Psoas muscle (tissue), 8 donors: ENCODE measurements at places on chromosomes 5 and 9. TPM values are rescaled to one million over a fixed set of nuclear protein-coding genes. Genes with fewer than 3 reads are reported as not detected.

DNA sequence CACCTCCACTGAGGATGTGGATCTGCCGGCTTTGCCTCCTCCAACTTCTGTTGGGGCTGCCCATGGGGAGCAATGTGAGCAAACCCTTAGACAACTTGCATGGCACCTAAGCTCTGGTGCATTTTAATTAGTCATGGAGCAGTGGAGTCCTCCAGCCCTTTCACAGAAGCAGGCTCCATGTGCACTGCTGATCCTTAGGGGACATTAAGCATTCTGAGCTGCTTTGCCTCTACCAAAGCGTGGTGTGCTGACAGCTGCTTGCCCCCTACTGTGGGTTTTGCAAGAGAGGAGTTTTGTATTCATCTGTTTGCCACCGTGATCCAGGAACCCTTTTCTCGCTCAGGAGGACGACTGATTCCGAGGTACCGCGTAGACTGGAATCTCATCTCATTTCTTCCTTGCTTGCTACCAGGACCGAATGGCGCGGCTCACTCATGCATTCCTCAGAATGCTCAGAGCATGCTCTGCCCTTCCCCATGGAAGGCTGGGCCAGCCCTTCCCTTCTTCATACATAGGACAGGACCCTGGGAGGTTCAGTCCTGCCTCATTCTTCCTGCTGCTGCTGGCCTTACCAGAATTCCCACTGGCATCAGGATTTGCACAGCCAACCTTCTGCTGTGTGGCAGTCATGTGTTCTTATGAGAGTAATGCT, 432.5 kb downstream of the GADD45G start:
- no peak for DNase-seq

Gene ARHGEF39
- 0.29 TPM for polyA plus RNA-seq

GRCh38 chr5:41985945-41986695, 61.0 kb downstream of the FBXO4 start:
- no peak for DNase-seq

- no peak for DNase-seq
These were observed 133.3 kb downstream of the KIAA0825 start for GRCh38 chr5:94485067-94485466.

DNA sequence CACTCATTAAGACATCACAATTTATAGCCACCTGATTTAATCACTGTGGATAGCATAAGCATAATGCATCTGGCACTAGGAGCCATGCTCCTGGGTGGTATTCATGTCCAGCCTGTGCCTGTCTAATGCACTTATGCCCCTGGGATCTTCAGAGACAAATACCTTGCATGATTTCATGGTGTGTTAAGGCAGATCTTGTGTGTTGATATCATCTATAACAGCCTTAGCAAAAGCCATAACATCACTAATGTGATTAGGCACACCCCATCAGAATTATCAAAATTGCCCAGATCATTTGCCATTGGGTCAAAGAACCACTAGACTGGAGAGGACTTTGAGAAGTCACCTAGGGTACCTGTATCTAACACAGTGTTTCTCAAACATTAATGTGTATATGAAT, 43.7 kb upstream of the SELENOP start:
- no peak for DNase-seq

DNA sequence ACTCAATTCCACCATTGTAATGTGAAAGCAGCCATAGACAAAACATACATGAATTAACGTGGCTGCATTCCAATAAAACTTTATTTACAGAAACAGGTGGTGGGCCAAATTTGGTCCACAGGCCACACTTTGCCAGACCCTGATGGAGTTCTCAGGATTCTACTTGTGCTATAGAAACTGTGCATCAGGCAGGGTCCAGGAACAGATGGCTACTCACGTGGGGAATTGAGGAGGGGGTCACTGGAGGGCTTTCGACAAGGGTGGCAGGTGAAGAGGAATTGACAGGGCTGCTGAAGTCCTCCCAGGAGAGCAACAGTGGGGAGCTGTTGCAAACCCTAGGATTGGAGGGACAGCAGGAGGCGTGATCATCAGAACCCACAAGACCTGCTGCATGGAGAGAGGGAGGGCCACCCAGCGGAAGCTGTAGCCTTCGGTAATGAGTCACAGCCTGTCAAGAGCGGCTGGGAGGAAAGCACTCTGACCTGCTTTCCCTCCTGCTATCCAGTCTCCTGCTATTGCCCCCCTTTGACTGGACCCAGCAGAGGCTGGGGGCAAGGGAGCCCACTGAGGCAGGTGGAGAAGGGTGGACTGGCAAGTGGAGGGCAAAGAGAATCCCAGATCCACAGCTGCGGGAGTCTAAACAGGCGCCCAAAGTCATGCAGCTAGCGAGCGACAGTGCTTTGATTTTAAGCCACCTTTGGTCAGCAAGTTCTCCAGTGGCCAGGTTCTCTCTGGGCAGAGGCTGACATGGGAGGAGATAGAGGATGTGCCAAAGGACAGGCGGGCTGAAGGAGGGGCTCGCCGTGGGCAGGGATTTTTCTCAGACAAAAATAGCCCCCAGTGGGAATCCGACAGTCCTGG, 138.3 kb upstream of the SMIM23 start:
- no peak for DNase-seq

DNA sequence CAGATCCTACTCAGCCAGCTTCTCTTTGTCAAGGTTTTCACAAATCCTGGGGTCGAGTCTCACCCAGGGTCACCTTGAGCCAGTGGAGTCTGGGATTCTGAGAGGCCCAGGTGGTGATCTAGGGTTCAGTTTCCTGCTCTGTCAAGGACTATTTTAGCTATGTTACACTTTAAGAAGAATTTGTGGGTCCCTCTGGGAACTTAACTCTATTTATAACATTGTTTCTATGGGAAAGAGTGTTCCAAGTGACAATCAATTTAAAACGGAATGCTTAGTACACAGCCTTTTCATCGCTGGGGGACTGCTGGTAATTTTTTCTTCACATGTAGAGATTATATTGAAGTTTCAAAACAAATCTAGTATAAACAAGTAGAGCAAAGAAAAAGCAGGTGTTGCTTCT, 26.9 kb upstream of the TMEM252 start:
- DNase-seq: no peak

Gene TAF11L10
- polyA plus RNA-seq: not detected

- no peak for DNase-seq
These were observed 22.3 kb downstream of the LPAR1 start for GRCh38 chr9:111016016-111016415.

- DNase-seq: no peak
These were observed 148.2 kb downstream of the FBXL17 start for GRCh38 chr5:108233617-108234155.

GRCh38 chr5:65041296-65042158, 272.8 kb downstream of the CWC27 start:
- DNase-seq: no peak

DNA sequence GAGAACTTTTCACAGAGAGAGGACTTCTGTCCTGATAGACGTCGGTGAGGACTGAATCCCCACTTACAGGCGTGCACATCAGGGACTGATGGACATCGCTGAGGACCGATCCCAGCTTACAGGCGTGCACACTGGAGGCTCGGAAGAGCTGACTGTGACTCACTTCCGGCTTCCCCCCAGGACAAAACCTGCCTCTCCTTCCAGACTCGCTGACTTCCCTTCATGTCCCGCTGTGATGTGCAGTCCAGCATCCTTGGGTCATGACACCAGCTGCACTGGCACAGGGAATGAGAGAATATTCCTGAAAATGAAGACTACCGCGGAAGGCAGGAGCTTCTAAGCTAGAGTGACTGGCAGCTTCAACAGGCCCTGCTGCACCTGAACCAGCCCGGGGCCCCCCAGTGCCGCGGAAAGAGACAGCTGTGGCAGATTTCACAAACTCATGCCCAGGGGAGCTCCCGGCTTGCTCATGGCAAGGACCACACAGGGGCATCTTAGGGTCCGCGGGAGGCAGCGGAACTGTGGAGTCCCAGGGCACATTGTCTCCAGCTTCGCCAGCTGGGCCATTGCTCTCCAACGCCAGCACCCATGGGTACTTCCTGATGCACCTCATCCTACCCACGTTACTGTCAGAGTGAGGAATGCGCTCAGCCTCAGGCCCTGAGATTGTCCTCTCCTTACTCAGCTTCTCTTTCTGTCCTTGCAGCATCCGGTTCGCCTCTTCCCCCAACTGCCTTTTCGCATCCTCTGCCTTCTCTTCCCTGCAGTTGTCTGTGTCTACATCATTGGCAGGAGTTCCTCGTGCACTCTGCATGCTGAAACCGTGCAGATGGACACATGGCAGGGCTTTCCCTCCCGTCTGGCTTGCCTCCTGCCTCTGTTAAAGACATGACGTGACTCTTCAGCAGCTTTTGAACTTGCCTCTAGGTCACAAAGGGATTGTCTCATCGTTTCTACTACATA, 29.5 kb downstream of the SURF6 start:
- DNase-seq: no peak
